ENCODE measurements at places on chromosomes 2 and 18. TPM values are rescaled to one million over a fixed set of nuclear protein-coding genes. Genes with fewer than 3 reads are reported as not detected.
A peak's percentile ranks its signal among the peaks of the same experiment; 100 is the strongest.

- peaks cover 2% of the 10 kb centered on the region for H3K36me3 ChIP-seq
- H3K4me1 ChIP-seq = peaks cover 14% of the 10 kb centered on the region
- peaks cover 65% of the 10 kb centered on the region for H3K27me3 ChIP-seq
- no peak overlapping the region for H3K4me3 ChIP-seq
Observed at GRCh38 chr18:25243257-25243656, 108.7 kb downstream of the ZNF521 start.

DNA sequence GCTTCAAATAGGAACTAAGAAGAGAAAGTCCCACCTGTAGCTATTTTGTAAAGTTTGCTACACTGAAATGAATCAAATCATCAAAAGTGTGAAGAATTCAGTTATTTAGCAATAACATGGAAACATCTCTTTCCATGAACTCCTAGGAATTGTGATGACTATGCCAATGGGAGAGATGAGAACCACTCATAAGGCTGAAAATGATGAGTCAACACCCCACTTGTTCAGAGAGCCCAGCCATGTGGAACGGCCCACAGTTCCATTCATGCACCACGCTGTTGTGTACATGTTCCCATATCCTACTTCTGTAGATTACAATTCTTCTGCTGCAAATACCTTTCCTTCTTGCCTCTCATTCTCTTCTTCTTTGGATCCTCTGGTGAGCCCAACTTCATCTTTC lies 645.5 kb upstream of the ID2 start:
- H3K4me3 ChIP-seq = no peak overlapping the region
- no peaks in the 10 kb centered on the region for H3K27me3 ChIP-seq
- DNase-seq = no peak
- H3K36me3 ChIP-seq = no peaks in the 10 kb centered on the region
- no peaks in the 10 kb centered on the region for H3K4me1 ChIP-seq

DNA sequence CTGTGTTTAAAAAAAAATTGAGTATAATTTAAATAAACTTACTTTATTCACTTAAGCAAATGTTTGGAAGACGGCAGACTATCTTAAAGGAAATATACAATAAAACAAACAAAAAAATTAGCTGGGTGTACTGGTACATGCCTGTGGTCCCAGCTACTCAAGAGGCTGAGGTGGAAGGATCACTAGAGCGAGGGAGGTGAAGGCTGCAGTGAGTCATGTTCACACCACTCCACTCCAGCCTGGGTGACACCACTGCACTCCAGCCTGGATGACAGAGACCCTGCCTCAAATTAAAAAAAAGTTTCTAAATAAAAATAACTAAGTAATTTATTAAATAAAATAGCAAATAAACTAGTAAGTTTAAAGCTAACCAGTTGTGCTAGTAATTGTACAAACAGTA lies 7.5 kb downstream of the PUM2 start:
- DNase-seq = no peak
- no peak overlapping the region for H3K27ac ChIP-seq
- H3K36me3 ChIP-seq = peaks cover 5% of the 10 kb centered on the region
- H3K4me1 ChIP-seq = peaks cover 24% of the 10 kb centered on the region

- H3K27ac ChIP-seq = no peak overlapping the region
- H3K27me3 ChIP-seq = peaks cover 4% of the 10 kb centered on the region
- peaks cover 6% of the 10 kb centered on the region for H3K4me1 ChIP-seq
- H3K36me3 ChIP-seq = peaks cover 10% of the 10 kb centered on the region
Observed at GRCh38 chr2:185817991-185818390, 79.4 kb downstream of the FSIP2 start.

DNA sequence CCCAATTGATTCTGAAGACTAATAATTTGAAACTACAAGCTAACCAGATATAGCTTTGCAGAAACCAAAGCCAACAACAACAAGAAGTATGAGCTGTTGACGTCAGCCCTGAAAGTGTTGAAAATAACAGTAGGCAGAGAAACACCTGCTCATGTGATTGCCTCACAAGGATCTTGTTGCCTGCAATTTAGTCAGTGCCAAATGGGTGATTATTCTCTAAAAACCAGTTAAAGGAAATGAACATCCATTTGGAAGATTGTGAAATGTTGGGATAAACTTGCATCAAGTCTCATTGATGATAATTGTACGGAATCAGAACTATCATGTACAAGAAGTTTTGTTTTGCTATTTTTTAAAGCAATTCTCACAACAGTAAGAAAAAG lies 2.8 kb downstream of the CYTIP start:
- peaks cover 20% of the 10 kb centered on the region for H3K4me1 ChIP-seq
- no peak for DNase-seq
- H3K27me3 ChIP-seq = no peaks in the 10 kb centered on the region
- H3K27ac ChIP-seq = no peak overlapping the region

- H3K27me3 ChIP-seq = peaks cover 14% of the 10 kb centered on the region
- peaks cover 5% of the 10 kb centered on the region for H3K4me1 ChIP-seq
Observed at GRCh38 chr18:74395648-74396154, 61.4 kb downstream of the DIPK1C start.

GRCh38 chr2:128784626-128785306 lies 466.1 kb upstream of the HS6ST1 start:
- H3K36me3 ChIP-seq = no peaks in the 10 kb centered on the region
- no peak overlapping the region for H3K4me3 ChIP-seq
- H3K27ac ChIP-seq = no peak overlapping the region

- no peak overlapping the region for H3K27ac ChIP-seq
- DNase-seq = no peak
- H3K4me1 ChIP-seq = no peaks in the 10 kb centered on the region
- no peaks in the 10 kb centered on the region for H3K36me3 ChIP-seq
Observed at GRCh38 chr2:187208199-187208785, 239.8 kb downstream of the CALCRL start.

- no peaks in the 10 kb centered on the region for H3K36me3 ChIP-seq
- no peak overlapping the region for H3K4me3 ChIP-seq
- peaks cover 3% of the 10 kb centered on the region for H3K27me3 ChIP-seq
Observed at GRCh38 chr18:68472701-68473295, 242.1 kb downstream of the TMX3 start.

- peaks cover 18% of the 10 kb centered on the region for H3K36me3 ChIP-seq
- H3K4me3 ChIP-seq = no peak overlapping the region
- no peaks in the 10 kb centered on the region for H3K27me3 ChIP-seq
- no peak for DNase-seq
- peaks cover 34% of the 10 kb centered on the region for H3K4me1 ChIP-seq
Observed at GRCh38 chr2:189880429-189880828, 96.2 kb downstream of the PMS1 start.

- DNase-seq = no peak
- H3K36me3 ChIP-seq = no peaks in the 10 kb centered on the region
- no peak overlapping the region for H3K27ac ChIP-seq
- H3K27me3 ChIP-seq = no peaks in the 10 kb centered on the region
Observed at GRCh38 chr2:144936442-144936841, 416.5 kb upstream of the ZEB2 start.

GRCh38 chr18:10755855-10756254 lies 230.0 kb downstream of the NAPG start:
- H3K4me3 ChIP-seq = no peak overlapping the region
- DNase-seq = no peak
- H3K36me3 ChIP-seq = no peaks in the 10 kb centered on the region
- peaks cover 4% of the 10 kb centered on the region for H3K27me3 ChIP-seq
- H3K27ac ChIP-seq = no peak overlapping the region

GRCh38 chr2:70450641-70451250 lies 102.9 kb downstream of the TGFA start:
- no peak overlapping the region for H3K4me3 ChIP-seq
- no peaks in the 10 kb centered on the region for H3K4me1 ChIP-seq
- H3K27ac ChIP-seq = no peak overlapping the region
- no peaks in the 10 kb centered on the region for H3K36me3 ChIP-seq
- no peak for DNase-seq

DNA sequence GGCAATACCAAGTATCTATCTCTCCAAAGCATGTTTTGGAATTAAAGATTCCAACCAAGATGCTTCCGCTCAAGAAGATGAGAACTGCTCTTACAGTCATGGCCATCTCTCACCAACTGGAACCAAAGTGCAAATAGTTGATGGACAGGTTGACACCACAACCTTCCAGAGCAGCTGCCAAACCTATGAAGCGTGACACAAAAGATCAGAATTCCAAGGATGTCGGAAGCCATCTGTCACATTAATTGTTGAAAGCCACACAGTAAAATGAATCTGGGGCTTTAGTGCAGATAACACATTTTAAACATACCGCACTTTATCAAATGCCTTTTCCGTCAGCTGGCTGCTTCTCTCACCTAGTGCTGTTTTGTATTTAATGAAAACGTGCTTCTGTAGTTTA lies 195.7 kb downstream of the CDH20 start:
- peaks cover 14% of the 10 kb centered on the region for H3K27me3 ChIP-seq
- H3K27ac ChIP-seq = no peak overlapping the region

DNA sequence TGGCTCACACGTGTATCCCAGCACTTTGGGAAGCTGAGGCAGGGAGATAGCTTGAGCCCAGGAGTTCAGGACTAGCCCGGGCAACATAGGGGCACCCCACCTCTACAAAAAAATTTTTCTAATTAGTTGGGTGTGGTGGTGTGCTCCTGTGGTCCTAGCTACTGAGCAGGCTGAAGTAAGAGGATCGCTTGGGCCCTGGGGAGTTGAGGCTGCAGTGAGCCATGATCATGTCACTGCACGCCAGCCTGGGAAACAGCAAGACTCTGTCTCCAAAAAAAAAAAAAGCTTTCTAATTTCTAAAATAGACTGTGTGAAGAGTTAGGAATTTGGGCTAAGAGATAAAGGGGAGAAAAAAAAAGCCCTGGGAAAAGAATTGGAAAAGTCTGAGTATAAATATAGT lies 51.9 kb upstream of the NAB1 start:
- no peak overlapping the region for H3K4me3 ChIP-seq
- H3K36me3 ChIP-seq = peaks cover 1% of the 10 kb centered on the region
- H3K27me3 ChIP-seq = peaks cover 3% of the 10 kb centered on the region
- DNase-seq = no peak

DNA sequence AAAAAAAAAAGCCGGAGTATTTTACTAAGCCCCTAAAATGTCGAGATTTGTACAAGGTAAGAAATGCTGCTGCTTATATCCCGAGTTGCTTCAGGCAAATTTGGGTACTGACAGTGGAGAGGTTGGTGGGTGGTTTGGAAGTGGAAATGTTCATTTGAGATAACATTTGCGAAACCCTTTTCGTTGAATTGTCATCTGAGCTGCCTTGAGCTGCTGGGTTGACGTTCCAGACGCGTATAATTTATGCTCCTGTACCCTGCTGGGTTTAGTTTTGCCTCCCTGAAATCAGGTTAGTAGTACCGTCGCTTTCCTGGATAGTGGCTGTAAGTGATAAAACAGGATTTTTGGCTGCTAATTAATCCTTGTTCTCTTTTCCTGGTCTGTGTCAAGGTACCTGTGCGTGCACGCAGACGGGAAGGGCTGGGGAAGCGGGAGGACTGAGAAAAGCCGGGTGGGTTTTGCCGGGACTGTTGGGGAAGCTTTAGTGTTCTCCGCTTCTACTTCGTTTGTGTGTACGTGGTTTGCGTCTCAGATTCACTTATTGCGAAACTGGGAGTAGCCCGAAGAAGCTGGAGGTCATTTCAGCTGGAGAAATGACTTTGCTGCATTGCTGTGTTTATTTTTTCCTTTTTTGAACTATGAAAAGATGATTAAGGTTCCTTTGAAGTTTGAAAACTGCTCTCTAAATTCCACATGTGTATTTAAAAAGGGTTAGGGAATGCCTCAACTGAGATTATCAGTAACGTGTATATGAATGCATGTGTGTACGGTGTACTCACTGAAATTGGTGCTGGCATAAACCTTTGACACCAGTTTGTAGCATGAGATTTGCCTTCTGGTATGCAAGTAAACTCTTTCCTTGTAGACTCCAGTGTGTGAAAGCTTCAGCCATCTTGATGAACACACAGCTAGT lies 709 bp downstream of the UGP2 start:
- H3K36me3 ChIP-seq = no peaks in the 10 kb centered on the region
- peak overlapping the region; percentile 99 for H3K4me3 ChIP-seq
- H3K4me1 ChIP-seq = peaks cover 34% of the 10 kb centered on the region
- H3K27me3 ChIP-seq = no peaks in the 10 kb centered on the region
- H3K27ac ChIP-seq = peak overlapping the region; percentile 98

GRCh38 chr2:100554798-100555407 lies 7.9 kb upstream of the PDCL3 start:
- DNase-seq = no peak
- peaks cover 45% of the 10 kb centered on the region for H3K27me3 ChIP-seq
- no peak overlapping the region for H3K27ac ChIP-seq
- H3K4me1 ChIP-seq = no peaks in the 10 kb centered on the region
- no peak overlapping the region for H3K4me3 ChIP-seq

DNA sequence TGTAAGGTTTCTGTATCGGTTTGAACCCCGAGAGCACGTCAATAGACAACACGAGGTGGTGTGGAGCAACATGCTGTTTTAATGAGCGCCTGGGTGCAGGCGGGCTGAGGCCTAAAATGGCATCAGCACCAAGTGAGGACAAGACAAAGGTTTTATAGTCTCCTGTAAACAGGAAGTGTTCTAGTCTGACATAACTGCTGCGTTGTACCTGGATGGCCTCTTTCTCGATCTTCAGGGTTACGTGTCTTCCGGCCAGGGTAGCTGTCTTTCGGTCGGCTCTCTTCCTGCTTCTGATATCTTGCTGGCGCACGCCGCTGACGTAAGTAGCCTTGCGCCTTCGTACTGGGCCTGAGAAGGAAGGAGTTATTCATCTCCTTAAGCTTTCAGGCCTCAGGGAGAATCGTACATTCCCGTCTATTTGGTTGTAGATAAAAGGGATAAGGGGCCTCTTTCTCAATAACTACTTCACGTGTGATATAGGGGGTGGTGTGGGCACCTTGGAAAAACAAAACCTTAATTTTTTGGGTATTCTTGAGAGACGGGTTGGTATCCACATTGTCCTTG lies 53.5 kb downstream of the KYNU start:
- no peak overlapping the region for H3K4me3 ChIP-seq
- H3K36me3 ChIP-seq = no peaks in the 10 kb centered on the region
- no peaks in the 10 kb centered on the region for H3K27me3 ChIP-seq
- H3K27ac ChIP-seq = no peak overlapping the region

Gene SIX3
- not detected for total RNA-seq

Gene PLCD4
- total RNA-seq = 0.38 TPM

Gene PSD4
- total RNA-seq = 30.7 TPM

Gene CNDP2
- 182 TPM for total RNA-seq

Gene MC2R
- not detected for total RNA-seq

Gene CD8B2
- total RNA-seq = not detected

Gene FTCDNL1
- 1.2 TPM for total RNA-seq

Gene SLC14A1
- 0.50 TPM for total RNA-seq

Gene NT5DC4
- total RNA-seq = not detected

Gene UGT1A8
- total RNA-seq = not detected

Gene FABP1
- 4.5 TPM for total RNA-seq

Gene CCDC85A
- total RNA-seq = 1.1 TPM

Measured in progenitor cell of endocrine pancreas (in vitro differentiated cells).